Stimulated activated CD4-positive, alpha-beta T cell treated with anti-CD3 and anti-CD28 coated beads, TNF-alpha, amount 100 ng/mL, for 1 hour (primary cell): ENCODE measurements at places on chromosomes 13 and 19.

- no peak for DNase-seq
Measured at GRCh38 chr13:35566340-35566739, 89.9 kb upstream of the MAB21L1 start.

GRCh38 chr19:45049073-45049736 lies 10.4 kb downstream of the CLASRP start:
- no peak for DNase-seq

- no peak for DNase-seq
Measured at GRCh38 chr13:83515268-83516015, 366.8 kb downstream of the SLITRK1 start.

- DNase-seq: no peak
Measured at GRCh38 chr19:32802840-32803239, 66.7 kb downstream of the SLC7A9 start.
